AG09309 (cell line): ENCODE measurements at places on chromosomes 6 and 20.

DNA sequence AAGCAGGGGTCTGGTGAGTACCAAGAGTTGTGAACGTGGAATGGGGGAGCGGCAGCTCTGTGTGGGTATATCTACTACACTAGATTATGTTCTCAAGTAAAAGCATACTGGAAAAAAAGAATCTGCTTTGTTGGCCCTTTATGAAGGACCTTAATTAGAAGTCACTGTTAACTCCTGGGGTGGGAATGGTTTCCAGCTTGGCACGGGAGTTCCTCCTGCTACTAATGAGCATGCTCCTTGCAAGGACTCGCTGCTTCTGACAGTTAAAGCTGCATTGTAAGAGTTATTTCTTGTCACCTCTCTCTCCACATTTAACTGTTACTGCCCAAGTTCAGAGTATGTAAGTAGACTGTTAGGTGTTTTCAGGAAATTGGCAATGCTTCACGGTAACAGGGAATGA is 292.7 kb downstream of the ZFAND3 start:
- no peak for DNase-seq

GRCh38 chr6:139657119-139657518 is 282.7 kb upstream of the CITED2 start:
- DNase-seq: no peak

DNA sequence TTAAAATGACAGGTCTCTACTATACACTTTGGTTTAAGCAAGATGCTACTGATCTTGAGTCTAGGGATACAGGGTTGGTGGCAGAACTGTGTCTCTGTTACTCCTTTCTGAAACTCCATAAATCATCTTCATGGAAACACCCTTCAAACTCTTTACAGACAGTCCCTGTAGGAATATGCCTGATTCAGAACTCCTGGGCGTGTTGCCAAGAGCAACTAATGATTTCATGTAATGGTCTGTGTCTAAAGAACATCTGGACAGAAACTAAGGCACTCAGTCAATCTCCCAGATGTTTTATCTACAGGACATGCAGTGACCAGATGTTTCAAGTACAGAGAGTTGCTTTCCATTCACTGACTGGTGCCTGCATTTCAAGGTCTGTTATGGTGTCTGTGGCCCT is 464.4 kb upstream of the CHD6 start:
- DNase-seq: no peak

GRCh38 chr20:21496452-21496851 is 17.4 kb downstream of the NKX2-2 start:
- DNase-seq: no peak

DNA sequence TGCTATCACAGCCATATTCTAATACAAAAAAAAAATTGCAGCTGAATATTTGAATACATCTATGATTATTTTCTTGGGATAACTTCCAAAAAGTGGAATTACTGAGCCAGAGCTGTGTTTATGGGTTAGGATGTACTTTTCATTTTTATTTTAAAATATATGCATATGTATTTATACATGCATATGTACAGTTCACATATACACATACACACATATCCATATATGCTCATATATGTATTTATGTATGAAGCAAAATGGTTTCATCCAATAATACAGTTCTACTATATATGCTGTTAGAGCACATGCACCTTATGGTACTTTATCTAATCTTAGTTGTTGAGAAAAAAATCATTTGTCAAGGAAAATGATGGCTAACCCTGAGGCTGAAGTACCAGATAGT is 54.9 kb downstream of the TSHZ2 start:
- no peak for DNase-seq

DNA sequence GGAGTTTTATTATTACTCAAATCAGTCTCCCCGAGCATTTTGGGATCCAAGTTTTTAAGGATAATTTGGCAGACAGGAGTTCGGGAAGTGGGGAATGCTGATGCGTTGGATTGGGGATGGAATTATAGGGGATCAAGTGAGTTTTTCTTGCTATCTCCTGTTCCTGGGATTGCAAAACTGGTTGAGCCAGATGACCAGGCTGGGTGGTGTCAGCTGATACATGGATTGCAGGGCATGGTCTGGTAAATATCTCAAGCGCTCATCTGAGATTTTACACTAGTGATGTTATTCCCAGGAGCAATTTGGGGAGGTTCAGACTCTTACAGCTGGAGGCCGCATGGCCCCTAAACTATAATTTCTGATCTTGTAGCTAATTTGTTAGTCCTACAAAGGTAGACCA is 54.7 kb downstream of the ENPP1 start:
- no peak for DNase-seq

- DNase-seq: no peak
Observed at GRCh38 chr20:46688151-46689081, 828 bp downstream of the TP53RK start.

GRCh38 chr6:64786736-64787135 is 920.3 kb downstream of the EYS start:
- DNase-seq: no peak

DNA sequence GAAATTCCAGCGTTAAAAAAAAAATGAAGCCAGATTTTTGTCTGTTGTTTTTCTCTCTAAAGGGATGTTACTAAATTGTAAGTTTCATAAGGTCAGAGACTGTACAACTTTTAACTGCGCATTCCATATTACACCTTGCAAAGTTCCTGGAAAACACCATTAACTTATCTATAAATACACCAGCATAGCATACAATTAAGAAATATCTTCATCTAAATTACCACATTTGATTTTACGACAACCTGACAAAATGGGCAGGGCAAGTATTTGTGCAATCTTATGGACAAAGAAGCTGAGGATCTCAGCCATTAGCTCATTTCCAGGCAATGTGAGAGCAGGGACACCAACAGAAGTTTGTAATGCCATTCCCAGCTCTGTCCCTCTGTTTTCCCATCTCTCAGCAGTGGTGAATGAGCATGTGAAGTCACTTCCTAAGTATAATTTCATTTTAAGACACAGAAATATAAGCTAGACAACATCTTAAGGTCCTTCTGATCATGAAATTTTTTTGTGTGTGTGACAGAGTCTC is 12.9 kb upstream of the GCM1 start:
- DNase-seq: no peak

GRCh38 chr6:13859871-13860555 is 45.7 kb upstream of the MCUR1 start:
- DNase-seq: no peak

DNA sequence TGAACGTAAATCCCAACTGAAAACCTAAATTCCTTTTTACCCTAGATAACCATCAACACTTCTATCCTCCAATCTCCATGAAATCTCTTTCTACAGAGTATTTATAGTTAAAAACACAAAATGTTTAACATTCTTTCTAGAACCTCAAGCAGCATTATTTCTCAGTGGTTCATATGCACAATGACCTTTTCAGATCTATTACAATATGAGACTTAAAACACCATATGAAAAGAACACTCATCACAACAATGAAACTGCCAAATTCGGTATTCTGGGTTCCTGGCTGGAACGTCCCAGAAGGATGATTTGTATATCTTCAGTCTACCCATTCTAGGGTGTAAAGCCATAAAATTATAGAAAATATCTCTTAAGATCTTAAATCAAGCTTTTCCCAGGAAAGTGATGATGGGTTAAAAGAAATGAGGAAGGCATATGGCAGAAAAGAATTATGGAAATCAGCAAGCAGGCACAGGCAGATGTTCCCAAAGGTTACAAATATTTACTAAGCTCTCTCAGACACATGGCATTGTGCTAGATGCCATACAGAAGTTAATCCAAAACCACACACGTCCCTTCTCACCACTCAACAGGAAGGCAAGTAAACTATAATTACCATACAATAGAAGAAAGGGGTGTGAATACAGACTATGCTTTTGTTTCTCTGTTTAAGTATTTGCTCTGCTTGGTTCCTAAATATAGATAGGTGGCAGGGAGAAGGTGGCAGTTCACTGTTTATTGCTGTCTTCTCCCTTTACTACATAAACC is 118.0 kb downstream of the CHD6 start:
- DNase-seq: peak; percentile 43

DNA sequence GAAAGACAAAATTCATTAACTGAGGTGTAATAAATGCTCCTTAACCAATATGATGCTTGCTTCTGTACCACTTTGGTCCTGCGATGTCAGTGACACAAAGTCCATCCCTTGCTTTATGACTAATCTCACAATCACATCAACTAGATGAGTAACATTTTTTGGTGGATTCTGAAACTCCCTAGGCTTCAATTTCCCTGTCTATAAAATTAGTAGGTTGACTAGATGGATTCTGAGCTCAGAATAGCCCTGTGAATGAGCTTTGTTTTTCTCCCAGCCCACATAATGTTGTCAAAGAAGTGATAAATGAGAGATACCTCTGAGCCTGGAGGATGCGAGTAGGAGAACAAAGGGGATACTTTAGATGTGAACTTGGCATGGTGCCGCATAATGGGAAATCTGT is 9.1 kb downstream of the TXLNB start:
- DNase-seq: no peak

GRCh38 chr20:51563486-51564332 is 21.2 kb upstream of the NFATC2 start:
- peak; percentile 52 for DNase-seq

- DNase-seq: no peak
Observed at GRCh38 chr20:58649288-58650180, 1.5 kb upstream of the STX16 start.

GRCh38 chr20:19652591-19653026 is 105.4 kb upstream of the RIN2 start:
- no peak for DNase-seq

DNA sequence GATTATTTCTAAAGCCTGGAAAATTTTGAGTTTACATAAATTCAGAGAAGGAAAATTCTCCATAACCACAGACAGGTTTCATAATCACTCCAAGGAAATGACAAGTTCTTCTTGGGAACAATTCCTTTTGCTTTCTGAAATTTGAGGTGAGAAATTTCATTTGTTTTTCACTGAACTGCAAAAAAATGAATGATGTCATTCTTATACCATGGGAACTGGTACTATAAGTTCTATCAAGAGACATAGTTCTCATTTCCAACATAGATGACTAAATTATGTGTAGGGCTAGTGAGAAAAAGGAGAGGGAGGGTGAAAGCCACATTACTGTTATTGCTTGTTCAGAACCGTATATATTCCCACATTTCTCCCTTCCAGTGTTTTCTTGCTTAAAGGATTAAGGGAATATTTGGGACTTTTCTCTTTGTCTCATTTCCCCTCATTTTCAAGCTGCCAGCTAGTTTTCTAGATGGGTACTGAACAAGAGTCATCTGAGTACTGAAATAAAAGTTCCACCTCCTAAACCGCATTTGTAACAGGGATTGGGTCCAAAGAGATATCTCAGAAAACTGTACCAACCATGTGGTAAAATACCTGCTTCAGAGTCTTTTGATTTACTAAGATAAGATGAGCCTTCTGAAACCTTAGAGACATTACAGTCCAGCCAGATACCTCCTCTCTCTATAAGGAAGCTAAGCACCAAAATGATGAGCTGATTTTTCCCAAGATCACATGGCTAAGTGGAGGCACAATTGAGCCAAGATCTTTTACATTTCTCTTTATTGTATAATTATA is 144.3 kb upstream of the PRDM1 start:
- no peak for DNase-seq

- no peak for DNase-seq
Observed at GRCh38 chr20:63503524-63503923, 4.6 kb upstream of the EEF1A2 start.

GRCh38 chr6:31202259-31203166 is 32.0 kb upstream of the POU5F1 start:
- no peak for DNase-seq

DNA sequence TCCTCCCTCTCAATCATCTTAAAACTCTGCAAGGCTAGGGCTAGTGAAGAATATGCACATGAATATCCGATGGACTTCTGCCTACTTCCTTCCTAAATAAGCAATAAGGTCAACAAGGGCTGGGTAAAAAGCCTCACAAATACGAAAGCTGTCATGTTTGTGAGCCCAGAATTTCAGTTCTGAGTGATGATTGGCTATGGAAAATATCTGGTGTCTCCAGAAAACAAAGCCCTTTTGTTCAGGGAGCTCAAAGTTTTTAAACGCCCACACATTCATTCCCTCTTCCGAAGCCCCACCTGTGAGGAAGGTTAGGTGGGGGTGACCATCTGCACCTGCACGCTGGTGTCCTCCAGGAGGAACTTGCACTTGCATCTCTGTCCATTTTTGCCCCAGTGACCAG is 126.9 kb upstream of the ARMC2 start:
- DNase-seq: no peak

- no peak for DNase-seq
Observed at GRCh38 chr6:42449917-42450476, 1.7 kb downstream of the TRERF1 start.

DNA sequence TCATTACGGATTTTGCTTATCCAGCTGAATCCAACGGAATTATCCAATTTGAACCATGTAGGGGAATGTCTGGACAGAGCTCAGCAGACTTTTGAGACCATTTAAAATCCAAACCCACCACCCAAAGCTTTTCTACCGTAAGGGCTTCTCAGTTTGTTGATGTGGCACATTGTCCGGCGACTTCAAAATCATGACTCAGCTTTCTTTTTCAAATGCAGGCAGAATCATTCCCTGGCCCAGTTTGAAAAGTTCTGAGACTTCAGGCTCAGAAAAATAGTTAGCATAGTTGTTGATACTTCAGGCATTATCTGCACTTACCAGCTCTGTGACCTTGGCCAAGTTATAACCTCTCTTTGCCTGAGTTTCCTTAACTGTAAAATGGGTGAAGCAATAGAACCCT is 182.2 kb downstream of the PTPRT start:
- DNase-seq: no peak

DNA sequence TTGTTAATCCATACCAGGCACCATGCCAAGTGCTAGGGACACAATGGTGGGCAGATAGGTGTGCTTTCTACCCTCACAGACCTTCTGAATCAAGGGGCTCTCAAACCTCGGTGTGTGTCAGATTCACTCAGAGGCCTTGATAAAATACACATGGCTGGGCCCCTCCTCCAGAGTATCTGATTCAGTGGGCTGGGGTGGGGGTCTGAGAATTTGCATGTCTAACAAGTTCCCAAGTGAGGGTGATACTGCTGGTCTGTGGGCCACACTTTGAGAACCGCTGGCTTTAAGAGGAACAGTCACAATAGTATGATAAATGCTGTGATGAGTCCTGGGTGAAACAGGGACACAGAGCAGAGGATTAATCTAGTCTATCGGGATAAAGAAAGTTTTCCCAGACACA is 35.8 kb upstream of the SIRT5 start:
- no peak for DNase-seq

GRCh38 chr6:167550941-167551627 is 226.2 kb downstream of the TTLL2 start:
- no peak for DNase-seq

GRCh38 chr20:36150847-36151539 is 3.5 kb upstream of the EPB41L1 start:
- DNase-seq: no peak
